Temporal lobe (tissue), 4 donors: ENCODE measurements at places on chromosomes 7 and 10. TPM values are rescaled to one million over a fixed set of nuclear protein-coding genes. Genes with fewer than 3 reads are reported as not detected.

The ABLIM1 gene
- total RNA-seq = 72.3 TPM

The PKD2L1 gene
- total RNA-seq = 0.25 TPM

The TLL2 gene
- total RNA-seq = 0.25 TPM

The SPDYE16 gene
- 0.25 TPM for total RNA-seq

The CELF2 gene
- total RNA-seq = 129 TPM

The NKX2-3 gene
- under 0.01 TPM for total RNA-seq

The TRIM50 gene
- not detected for total RNA-seq

The TAS2R41 gene
- not detected for total RNA-seq

The LBX1 gene
- total RNA-seq = not detected

The FIS1 gene
- total RNA-seq = 80.2 TPM

The COBL gene
- total RNA-seq = 9.8 TPM

The BTBD16 gene
- total RNA-seq = not detected

The PPP1R17 gene
- total RNA-seq = 3.0 TPM

The MEST gene
- total RNA-seq = 68.1 TPM

The FGFBP3 gene
- total RNA-seq = 22.1 TPM

The ACTR3C gene
- 4.2 TPM for total RNA-seq

The LIPN gene
- total RNA-seq = 0.25 TPM

The C10orf120 gene
- total RNA-seq = not detected

The GARIN1A gene
- 0.74 TPM for total RNA-seq

The PON3 gene
- total RNA-seq = under 0.01 TPM

The WEE2 gene
- 0.49 TPM for total RNA-seq

The CRYGN gene
- total RNA-seq = 0.25 TPM

The GPNMB gene
- total RNA-seq = 4.7 TPM
